ENCODE measurements at places on chromosomes 1 and 21. TPM values are rescaled to one million over a fixed set of nuclear protein-coding genes. Genes with fewer than 3 reads are reported as not detected.

ANP32E gene
- 159 TPM for total RNA-seq

HSD3B1 gene
- total RNA-seq: not detected

LDLRAD1 gene
- not detected for total RNA-seq

LCE2A gene
- total RNA-seq: not detected

CFHR2 gene
- not detected for total RNA-seq

SLFNL1 gene
- 1.1 TPM for total RNA-seq

DNA sequence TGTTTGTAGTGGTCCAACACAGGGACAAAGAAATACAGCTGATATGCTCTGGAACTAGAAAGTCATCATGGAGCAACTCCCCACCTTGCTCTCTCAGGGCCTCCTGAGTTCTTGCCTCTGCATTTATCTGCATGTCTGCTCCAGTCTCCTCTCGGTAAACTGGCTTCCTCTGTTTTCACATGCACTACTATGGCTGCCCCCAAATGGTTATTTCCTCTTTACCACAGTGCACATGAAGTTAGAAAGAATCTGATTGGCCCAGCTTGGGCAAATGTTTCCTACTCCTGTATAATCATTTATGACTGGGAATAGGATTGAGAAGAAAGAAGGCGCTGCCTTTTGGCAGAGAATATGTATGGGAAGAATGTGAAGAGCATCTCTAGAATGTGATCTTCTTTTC, 16.5 kb upstream of the PSMB2 start:
- H3K4me3 ChIP-seq: no peak overlapping the region
- no peak overlapping the region for H3K27ac ChIP-seq
- no peak for DNase-seq
- no peaks in the 10 kb centered on the region for H3K27me3 ChIP-seq

DNA sequence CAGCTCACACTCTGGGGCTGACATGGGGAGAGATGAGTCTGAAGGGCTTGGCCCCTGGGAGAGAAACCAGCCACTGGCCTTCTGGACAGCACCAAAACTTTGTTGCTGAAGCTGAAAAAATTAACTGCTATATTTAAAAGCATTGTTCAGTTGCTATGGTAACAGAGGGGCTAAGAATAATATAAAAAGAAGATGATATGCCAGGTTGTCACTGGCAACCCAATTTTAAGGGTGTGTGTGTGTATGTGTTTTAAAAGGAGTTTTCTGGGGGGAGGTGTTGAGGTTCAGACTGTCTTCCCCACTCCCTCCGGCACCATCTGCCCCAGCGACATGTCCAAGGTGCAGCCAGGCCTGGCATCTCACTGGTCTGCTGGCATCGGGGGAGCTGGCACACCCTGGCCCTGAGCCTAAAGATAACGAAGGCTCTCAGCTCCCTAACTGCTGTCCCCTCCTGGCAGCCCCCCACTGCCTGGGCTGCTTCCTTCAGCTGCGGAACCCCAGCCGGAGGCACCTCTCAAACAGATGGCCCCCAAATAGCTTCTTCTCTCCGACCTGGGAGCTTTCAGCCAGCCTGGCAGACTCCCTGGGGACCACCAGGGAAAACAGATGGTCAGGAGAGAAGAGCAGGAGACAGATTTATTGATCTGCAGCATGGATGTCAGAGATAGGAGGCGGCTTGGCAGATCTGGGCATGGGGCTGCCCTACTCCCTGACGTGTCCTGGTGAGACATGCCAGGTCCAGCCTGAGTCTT, 203.9 kb downstream of the HIVEP3 start:
- no peaks in the 10 kb centered on the region for H3K36me3 ChIP-seq
- no peaks in the 10 kb centered on the region for H3K4me1 ChIP-seq
- no peaks in the 10 kb centered on the region for H3K27me3 ChIP-seq
- no peak for DNase-seq
- H3K4me3 ChIP-seq: no peak overlapping the region

DNA sequence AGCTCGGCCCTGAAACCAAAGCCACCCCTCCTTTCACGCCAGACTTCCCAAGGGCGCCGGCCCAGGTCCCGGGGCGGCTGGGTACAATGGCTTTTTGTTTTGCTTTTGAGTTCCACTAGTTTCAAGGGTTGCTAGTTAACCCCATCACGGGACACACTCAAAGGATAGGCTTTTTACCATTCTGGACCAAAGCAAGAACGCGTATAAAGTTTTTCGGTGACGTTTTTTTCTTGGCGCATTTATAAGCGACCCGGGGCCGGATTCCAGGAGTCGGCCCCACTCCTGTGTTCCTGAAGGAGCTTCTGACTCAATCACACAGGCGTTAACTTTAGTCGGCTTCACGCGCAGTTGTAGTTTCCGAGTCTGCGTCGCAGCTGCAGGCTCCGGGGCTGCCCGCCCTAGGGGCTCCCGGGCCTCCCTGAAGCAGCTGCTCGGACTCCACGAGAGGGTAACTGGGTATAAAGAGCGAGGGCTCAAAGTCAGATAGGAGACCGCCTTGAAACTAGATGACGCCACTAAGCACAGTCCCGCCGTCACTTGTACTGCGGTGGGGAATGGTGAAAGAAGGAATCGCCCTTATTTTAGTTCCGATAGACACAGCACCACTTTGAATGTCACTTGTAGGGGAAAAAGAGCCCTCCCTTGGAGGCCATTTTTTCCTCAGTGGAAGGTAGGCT, 707 bp upstream of the KLHL21 start:
- H3K4me1 ChIP-seq: peaks cover 25% of the 10 kb centered on the region
- peaks cover 3% of the 10 kb centered on the region for H3K36me3 ChIP-seq
- H3K4me3 ChIP-seq: peak overlapping the region; percentile 98

- no peaks in the 10 kb centered on the region for H3K27me3 ChIP-seq
- no peak overlapping the region for H3K4me3 ChIP-seq
- H3K27ac ChIP-seq: no peak overlapping the region
- no peaks in the 10 kb centered on the region for H3K4me1 ChIP-seq
- no peaks in the 10 kb centered on the region for H3K36me3 ChIP-seq
Measured at GRCh38 chr1:93651695-93652094, 29.9 kb downstream of the BCAR3 start.

GRCh38 chr1:53068314-53069099, 6.5 kb downstream of the PODN start:
- H3K4me1 ChIP-seq: no peaks in the 10 kb centered on the region
- H3K36me3 ChIP-seq: no peaks in the 10 kb centered on the region
- no peak overlapping the region for H3K27ac ChIP-seq
- H3K27me3 ChIP-seq: peaks cover 5% of the 10 kb centered on the region

DNA sequence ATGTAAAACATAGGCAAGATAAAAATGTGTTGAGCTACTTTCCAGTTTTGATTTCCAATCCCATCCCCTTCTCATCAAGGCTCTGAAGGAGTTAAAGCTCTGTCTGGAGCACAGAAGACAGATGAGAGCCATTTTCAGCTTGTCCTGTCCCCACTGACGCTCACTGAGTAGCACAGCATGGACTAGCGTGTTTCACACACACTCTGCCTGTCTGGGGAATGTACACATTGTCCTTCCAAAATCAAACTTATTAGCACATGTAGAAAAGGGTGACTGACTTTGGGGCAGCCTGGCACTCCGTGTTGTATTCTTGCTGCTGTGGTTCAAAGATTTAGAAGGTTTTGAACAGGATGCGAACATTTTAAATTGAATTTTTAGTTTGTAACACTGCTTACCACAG, 139.2 kb downstream of the NEK7 start:
- no peaks in the 10 kb centered on the region for H3K4me1 ChIP-seq
- no peak overlapping the region for H3K4me3 ChIP-seq
- H3K36me3 ChIP-seq: peaks cover 15% of the 10 kb centered on the region
- DNase-seq: no peak
- no peak overlapping the region for H3K27ac ChIP-seq

DNA sequence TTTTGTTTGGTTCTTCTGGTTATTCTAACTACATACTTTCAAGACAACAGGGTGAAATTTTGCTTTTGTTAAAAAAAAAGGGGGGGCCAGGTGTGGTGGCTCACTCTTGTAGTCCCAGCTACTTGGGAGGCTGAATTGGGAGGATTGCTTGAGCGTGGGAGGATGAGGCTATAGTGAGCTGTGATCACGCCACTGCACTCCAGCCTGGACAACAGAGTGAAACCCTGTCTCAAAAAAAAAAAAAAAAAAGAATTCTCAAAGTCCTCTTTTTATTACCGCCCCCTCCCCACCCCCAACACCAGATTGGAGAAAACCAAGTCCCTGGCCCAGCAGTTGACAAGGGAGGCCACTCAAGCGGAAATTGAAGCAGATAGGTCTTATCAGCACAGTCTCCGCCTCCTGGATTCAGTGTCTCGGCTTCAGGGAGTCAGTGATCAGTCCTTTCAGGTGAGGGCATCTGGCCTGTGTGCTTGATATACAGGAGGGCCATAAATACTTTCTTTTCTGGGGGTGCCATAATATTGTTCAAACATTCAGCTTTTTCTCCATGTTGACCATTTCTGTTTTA, 50.2 kb downstream of the LAMC2 start:
- DNase-seq: no peak
- no peak overlapping the region for H3K4me3 ChIP-seq

GRCh38 chr1:247548769-247549182, at the start of gene GCSAML:
TSS of gene GCSAML (plus strand) at chr1:247549134. CDS start at chr1:247549192, 58 bp downstream.
- H3K27me3 ChIP-seq: no peaks in the 10 kb centered on the region
- H3K4me3 ChIP-seq: no peak within 1 kb of the TSS
- H3K4me1 ChIP-seq: no peaks in the 10 kb centered on the region
- DNase-seq: no peak
- H3K27ac ChIP-seq: no peak within 1 kb of the TSS
- H3K36me3 ChIP-seq: no peaks in the 10 kb centered on the region

DNA sequence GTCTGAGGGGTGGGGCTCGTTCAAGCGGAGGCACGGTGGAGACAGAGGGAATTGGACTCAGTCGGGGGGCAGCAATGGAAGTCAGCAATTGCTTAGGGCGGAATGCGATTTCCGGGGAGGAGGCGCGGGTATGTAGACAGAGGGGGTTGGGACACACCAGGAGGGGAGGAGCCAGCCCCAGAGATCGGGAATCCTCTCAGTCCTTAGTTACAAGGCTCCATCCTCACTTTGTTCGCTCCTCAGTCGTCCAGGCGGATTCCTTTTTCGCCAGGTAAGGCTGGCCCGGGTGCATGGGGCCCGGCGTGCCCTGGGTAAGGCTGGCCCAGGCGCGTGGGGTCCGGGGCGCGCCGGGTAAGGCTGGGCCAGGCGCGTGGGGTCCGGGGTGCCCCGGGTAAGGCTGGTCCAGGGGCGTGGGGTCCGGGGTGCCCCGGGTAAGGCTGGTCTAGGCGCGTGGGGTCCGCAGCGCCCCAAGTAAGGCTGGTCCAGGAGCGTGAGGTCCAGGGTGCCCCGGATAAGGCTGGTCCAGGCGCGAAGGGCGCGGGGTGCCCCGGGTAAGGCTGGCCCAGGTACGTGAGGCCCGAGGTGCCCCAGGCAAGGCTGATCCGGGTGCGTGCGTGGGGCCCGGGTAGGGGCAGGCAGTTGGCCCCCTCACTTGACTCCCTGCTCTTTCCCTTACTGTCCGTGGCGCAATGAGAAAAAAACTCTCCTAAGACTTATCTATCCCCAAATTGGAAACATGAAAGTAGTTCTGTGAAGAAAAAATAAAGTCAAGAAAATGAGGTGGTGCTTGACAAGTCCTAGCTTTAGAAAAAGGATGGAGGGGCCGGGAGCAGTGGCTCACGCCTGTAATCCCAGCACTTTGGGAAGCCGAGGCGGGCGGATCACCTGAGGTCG, at the start of gene L1TD1:
Gene L1TD1 (plus strand): TSS at position 199 of the 894 bp plus-strand sequence. CDS start 11,780 bp downstream, outside the sequence.
- H3K27ac ChIP-seq: no peak within 1 kb of the TSS
- H3K27me3 ChIP-seq: no peaks in the 10 kb centered on the region
- no peak within 1 kb of the TSS for H3K4me3 ChIP-seq
- H3K36me3 ChIP-seq: no peaks in the 10 kb centered on the region

- H3K27ac ChIP-seq: no peak overlapping the region
- DNase-seq: no peak
- H3K4me1 ChIP-seq: no peaks in the 10 kb centered on the region
Measured at GRCh38 chr1:29934255-29934772, 698.0 kb downstream of the PTPRU start.
